Umbilical cord (tissue), 2 donors: ENCODE measurements at places on chromosomes 5 and 9.

- DNase-seq, result no peak
These were observed 24.3 kb upstream of the RASGRF2 start for GRCh38 chr5:80935811-80936385.

DNA sequence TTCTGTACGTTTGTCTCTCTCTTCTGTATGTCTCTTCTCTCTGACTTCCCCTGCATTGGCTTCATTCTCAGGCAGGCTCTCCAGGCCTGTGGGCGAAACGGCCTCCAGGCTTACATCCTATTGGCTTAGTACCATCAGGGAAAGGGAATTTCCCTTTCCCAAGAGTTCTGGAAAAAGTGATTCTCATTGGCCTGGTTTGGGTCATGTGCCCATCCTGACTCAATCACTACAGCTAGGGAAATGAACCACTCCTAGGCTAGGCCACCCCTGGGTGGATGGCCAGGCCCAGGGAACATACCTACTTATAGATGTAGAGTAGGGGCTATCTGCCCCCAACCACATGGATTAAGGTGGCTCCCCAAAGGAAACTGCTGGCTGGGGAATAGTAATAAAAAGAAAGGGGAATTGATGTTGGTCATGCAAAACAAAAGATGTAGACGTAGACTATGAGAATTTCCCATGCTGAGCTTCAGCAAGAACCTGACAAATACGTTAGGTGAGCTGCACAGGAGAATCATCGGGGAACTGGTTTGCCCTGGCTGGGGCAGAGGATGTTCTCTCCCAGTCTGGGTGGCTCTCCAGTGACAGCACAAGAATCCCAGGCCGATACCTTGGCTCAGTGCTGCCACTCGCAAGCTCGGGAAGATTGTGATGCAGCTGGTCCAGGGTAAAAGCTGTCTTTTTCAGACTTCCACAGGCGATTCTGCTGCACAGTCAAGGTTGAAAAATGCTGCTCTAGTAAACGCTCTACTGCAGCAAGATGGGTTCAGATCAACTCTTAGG lies 3.7 kb upstream of the EGR1 start:
- peak; percentile 72 for DNase-seq

DNA sequence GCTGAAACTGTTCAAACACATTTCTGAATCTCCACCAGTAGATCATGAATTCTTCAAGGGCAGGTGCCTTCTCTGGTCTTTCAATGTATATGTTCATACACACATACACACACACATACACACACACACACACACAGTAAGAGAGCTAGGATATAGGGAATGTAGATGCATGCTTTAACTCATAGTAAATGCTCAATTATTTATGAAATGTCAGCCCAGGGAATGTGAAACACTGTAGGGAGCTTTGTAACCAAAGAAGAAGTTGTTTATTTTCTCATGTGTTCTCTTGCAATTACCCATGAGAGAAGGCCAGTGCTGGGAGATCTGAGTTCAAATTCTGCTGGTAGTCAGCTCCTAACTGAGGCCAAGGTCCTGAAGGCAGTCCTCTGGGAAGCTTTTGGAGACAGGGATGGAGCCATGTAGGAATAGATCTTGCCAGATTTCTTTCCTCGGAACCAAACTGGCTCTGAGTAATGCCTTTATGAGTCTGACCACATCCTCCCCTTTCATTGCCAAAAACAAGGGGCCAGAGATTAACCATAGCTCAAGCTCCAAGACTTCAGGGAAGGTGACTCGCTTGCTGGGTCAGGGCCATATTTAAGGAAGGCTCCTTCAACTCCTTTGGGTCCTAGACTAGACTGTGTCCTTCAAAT lies 487.0 kb upstream of the TNC start:
- DNase-seq, result no peak

DNA sequence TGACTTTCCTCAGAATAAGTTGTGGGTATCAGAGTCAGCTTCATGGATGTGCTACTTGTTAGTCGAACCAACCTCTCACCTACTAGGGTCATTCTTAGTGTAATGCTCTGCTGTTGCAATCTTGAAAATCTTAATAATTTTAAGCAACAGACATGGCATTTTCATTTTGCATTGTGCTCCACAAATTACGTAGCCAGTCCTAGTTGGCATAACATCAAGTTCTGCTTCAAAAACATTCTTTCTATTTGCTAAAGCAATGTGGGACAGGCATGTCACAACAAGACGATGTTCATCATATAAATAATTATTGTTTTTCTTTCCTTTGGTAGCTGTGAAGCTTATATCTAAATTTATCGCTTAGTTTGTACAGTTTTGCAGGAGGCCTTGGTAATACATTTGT lies 39.3 kb upstream of the CDH12 start:
- no peak for DNase-seq

- DNase-seq, result no peak
These were observed 455.4 kb downstream of the EBF1 start for GRCh38 chr5:158644301-158644700.

GRCh38 chr5:150134198-150134588 lies 21.5 kb downstream of the PDGFRB start:
- DNase-seq, result no peak

DNA sequence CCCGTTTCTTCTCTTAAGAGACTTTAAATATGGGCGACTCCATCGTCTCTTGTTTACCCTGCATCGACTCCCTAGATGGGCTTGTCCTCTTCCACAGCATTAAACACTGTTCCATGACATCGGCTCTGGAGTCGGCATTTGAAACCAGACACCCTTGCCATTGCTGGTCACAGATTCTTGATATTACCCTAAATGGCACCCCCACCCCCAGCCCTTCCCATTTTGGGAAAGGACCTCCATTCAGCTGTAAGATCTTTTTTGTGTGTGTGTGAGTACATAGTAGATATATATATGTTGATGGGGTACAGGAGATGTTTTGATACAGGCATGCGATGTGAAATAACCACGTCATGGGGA lies 51.1 kb upstream of the SH3PXD2B start:
- DNase-seq, result no peak

DNA sequence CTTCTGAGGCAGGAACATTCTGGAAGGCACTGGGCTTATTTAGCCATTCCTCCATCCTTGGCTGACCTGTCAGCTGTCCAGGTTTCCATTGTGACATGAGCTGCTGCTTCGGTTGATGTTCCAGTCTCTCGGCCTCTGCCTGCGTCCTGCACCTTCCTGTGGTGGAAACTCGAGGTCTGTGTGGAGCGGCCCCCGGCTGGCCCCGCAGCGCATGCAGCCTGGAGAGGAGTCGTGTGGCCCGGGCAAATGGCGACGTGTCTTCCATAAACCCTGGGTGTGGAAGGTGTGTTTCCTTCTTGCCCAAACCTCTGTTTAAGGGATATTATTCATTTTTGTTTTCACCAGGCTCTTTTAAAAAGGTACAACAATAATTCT lies 36.5 kb upstream of the SLC9A3 start:
- no peak for DNase-seq

GRCh38 chr5:117496801-117497200 lies 922.2 kb upstream of the SEMA6A start:
- peak; percentile 15 for DNase-seq

GRCh38 chr9:95971815-95972214 lies 96.3 kb downstream of the ERCC6L2 start:
- DNase-seq, result no peak

- no peak for DNase-seq
These were observed 1.9 kb downstream of the IARS1 start for GRCh38 chr9:92291577-92291976.

DNA sequence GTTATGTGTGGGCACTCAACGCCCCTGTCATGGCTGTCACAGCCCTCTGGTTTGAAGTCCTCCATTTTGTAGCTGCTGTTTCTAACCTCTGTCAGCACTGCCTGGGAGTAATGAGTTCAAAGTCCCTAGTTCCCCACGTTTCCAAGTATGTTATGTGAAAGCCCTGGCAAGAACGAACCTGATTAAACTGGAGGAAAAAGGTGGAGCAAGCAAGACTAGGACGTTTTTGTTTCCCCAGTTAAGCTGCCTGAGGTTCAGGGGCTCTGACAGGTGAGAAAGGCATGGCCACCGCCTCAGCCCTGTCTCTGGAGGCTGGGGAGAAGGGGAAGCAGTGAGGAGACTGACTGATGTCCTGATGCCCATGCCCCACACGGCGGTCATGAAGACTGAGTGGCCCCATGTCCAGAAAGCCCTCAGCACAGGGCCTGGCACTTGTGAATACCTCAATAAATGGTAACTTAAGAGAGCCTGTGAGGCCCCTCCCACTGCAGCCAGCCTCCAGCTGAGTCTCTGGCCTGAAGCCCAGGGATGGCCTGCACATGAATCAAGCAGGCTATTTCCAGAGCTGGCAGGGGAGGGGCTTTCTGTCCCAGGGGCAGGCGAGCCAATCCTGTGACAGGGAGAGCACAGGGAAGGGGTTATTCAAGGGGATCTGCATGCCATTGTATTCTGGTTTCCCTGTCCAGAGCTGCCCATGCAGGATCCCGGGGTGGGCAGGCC lies 61.8 kb downstream of the PFDN1 start:
- peak; percentile 92 for DNase-seq

- no peak for DNase-seq
These were observed 3.8 kb downstream of the ATP6V1G1 start for GRCh38 chr9:114591291-114591787.

DNA sequence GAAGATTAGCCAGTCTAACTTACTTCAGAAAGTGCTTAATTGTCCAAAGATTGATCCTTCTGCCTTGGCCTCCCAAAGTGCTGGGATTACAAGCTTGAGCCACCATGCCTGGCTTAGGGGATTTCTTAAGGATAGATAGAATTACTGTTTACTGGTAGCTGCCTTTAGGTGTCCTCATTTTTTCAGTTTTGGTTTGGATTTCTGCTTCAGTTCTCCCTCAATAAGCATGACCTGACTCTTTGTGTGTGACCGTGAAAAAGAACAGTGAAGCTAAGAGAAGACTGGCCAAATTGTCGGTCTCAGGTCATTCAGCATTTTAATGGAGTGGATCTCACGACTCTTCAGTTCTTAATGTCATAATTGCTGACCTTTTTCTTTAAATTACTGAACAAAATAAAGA lies 22.9 kb upstream of the CMYA5 start:
- DNase-seq, result no peak

- DNase-seq, result no peak
These were observed 281.9 kb downstream of the DNAH5 start for GRCh38 chr5:13662626-13663025.

DNA sequence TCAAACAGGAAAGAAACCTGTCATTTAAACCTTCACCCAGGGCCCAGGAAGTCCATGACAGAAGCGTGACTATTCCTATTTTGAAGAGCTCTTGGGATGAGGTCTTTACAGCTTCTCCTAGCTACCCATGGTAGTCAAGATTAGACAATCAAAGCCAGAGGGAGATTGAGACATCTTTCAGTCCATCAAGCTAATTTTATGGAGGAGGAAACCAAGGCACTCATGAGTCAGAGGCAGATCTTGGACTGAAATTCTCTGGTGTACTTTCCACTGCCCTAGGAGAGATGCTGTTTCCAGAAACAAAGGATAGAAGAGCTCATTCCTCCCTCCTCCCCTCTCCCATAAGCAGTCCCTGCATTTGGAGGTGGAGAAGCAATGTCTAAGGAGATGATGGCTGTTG lies 9.2 kb downstream of the TNFSF8 start:
- DNase-seq, result no peak

DNA sequence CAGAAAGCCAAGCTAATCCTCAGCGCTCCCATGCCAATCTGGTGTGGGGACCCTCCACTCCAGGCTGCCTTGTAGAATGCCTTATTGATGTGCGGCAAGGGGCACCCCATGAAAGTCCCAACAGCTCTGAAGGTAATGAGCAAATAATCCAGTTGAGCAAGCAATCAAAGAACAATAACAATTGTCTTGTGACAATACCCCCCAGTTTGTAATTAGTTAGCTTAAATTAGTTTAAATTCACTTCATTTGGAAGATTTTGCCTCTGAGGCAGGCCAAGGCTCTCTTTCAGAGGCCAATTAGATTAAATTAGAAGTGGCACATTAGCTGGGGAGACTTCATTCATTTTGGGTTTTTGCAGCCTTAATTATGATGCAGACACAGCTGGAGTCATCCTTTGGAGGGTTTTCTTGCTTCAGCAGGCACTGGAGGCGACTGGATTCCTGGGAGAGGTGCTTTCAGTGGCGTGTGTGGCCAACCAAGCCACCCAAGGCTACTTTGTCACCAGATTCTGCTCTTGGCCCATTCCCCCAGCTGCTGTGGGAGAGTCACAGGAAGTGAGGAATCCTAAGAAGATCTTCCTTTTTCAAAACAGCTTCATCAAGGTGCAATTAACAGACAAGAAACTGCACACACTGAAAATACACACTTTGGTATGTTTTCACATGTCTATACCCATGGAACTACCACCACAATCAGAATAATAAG lies 17.9 kb upstream of the FBP1 start:
- DNase-seq, result no peak

DNA sequence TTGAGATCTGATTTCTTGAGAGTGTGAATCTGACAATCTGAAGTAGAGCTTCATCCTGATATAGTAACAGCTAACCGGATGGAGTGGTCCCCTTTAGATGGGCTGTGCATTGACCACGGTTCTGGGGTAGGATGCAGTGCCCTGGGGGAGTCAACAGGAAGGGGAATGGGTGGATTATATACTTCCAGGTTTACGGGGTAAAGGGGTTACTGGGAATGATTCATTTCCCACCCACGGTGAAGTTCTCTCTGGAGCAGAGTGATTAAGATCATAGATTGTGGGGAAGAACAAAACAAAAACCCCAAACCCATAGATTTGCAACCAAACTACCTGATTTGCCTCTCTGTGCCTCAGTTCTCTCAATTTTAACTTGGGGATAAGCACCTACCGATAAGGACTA lies 1.5 kb upstream of the B4GALT7 start:
- no peak for DNase-seq

GRCh38 chr9:98081477-98082219 lies 25.1 kb downstream of the NANS start:
- DNase-seq, result no peak

- DNase-seq, result no peak
These were observed 649.0 kb downstream of the PTPRD start for GRCh38 chr9:9963841-9964240.

DNA sequence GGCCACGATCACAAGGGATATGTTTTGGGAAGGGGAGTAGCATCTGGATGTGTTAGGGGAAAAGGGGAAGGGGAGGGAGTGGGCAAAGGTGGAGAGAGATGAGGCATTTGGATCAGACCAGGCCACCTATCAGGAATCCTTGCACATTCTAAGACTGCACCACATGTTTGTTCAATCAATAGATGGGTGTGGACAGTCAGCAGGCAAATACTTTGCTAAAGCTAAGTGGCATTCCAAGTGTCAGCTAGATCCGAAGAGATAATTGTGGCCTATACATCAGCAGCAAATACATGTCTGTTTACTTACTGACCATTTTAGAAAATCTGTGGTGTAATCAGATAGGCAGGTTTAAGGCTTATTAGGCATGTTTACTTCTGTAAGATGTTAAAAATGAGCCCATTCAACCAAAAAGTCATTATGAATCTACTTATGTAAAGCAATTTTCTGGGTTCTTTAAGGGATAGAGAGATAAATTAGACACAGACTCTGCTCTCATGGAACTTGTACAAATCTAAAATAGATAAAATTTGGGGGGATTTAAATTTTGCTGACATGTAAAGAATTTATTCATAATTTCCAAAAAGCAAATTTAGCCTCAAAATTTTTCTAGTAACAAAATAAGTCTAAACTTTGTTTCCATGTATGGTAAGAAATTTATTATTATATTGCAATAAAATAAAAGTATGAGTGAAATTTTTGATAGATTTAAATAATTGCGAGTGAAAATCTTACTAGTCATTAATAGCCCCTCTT lies 107.3 kb downstream of the SNCAIP start:
- no peak for DNase-seq

- no peak for DNase-seq
These were observed 2.6 kb downstream of the IRF1 start for GRCh38 chr5:132487841-132488555.

- DNase-seq, result no peak
These were observed 39.4 kb upstream of the HMCN2 start for GRCh38 chr9:130226112-130226511.
